ENCODE measurements at places on chromosomes 11 and 22.

- no peak for DNase-seq
These were observed 56.8 kb upstream of the FGF3 start for GRCh38 chr11:69876013-69876412.

DNA sequence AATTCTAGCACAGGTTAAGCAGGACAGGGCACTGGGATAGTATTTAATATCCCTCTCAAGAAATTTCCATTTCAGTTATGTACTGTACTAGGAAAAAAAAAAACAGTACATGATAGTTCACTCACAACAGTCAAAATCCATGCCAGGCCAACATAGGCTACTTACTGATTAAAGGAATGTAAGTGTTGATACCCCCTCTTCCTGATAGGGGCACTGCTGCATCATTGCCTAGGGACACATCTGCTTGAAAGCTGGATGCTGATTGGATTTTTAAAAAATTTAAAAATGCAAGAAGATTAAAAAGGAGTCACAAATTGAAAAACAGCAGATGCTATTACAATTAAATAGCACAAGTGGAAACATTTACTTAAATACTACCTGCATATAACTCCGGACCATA is 43.4 kb downstream of the APOL5 start:
- no peak for DNase-seq

GRCh38 chr11:118142809-118143208 is 9.8 kb downstream of the SCN4B start:
- no peak for DNase-seq

DNA sequence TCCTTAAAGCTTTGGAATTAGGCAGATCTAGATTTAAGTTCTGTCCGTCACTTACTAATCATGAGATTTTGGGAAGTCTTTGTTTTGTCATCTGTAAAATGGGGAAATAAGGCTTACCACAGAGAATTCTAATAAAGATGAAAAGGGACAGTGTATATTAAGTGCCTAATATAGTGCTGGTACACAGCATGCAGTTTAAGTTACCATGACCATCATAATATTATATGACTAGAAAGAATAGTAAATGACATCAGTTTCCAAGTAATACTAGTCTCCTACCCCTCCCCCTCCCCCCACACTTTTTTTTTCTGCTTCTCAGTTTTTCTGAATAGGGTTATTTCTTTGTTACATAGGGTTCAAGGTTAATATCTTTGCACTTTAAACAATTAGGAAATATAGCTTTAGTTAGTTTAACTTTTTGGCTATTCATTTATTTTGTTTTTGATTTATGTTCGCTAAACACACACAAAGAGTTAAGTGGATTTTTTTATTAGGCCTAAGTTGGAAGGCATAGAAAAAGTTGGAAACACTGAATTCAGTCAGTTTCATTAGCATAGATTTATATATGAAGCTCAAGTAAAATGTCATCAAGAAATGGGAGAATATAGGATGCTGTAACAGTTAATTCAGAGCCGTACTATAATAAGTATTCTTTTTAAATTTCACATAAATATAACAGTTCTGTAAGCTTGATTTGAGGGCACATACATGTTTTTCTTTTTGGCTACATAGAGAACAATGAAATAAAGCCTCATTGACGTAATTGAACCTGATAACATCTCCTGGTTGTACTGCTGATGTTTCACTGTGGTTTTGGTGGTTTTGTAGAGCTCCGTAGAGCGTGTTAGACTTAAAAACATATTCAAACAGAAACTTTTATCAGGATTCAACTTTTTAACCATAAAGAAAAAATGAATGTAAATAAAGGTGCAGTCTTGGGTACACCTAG is 121.2 kb downstream of the PDE3B start:
- no peak for DNase-seq

GRCh38 chr22:36384766-36385481 is 2.8 kb downstream of the MYH9 start:
- DNase-seq: no peak

DNA sequence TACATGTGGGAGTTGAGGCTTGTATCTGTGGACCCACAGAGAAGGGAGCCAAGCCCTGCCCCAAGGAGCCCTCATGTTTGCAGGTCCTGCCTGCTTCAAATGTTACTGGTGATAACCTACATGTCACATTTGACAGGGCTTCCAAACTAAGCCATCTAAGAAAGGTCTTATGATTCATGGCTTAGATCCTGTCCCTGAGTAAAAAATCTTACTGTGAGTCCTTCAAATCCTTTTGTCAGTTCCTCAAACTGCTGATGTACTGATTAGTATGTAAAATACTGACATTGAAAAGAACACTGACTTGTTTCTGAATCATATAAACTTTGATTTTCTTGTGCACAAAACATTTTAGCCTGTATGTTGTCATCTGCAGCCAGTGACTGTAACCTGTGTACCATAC is 1.0 kb upstream of the PANX1 start:
- DNase-seq: no peak

- no peak for DNase-seq
These were observed 47.8 kb upstream of the SERPIND1 start for GRCh38 chr22:20725987-20726558.

DNA sequence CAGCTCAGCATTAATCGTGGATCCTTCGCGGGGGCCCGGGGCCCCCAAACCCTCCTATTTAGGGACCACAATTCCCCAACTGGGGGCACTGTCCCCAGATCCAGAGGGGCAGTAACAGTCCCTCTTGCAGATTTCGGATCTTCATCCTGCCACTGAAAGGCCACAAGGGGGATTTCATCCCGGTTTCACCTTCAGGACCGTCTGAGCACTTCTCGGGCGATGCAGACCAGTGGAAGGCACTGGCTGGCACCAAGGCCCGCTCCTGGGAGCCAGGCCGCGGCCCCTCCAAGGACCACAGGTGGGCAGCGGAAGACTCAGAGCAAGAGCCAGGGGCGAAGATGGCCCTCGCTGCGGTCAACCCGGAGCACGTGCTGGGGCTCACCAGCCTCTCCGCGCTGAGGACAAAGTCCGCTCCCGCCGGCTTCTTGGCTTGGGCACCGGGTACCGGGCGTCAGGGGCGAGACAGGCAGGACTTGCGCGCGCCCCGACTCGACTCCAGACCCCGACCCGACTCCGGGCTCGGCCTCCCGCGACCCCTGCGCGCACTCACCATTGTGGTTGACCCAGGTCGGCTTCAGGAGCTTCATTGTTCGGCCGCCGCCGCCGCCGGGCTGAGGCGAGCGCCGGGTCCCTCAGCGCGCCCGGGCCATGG is 517 bp downstream of the HIRA start:
- DNase-seq: no peak

- peak; percentile 70 for DNase-seq
These were observed at the start of gene ATXN10 for GRCh38 chr22:45671783-45672563. TSS of gene ATXN10 (plus strand) at chr22:45671834. CDS start at chr22:45672064, 230 bp downstream.

DNA sequence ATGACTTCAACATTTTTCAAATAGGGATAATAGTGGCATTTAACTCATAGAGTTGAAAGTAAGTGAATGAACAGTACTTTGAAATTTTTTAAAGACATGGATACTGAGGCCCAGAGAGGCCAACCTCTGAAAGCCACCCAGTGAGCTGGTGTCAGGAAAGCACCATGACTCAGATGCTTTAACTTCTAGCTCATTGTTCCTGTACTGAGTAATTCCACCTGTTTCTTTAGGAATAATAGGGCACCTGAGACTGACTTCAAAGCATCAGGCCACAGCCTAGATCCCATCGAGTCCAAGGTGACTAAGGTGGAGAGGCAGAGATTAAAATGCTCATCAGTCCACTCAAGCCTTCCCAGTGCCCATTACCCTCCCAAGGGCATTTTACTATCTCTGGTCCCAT is 491.8 kb upstream of the TENM4 start:
- no peak for DNase-seq

GRCh38 chr22:48138855-48139254 is 1376.4 kb downstream of the TBC1D22A start:
- no peak for DNase-seq

- no peak for DNase-seq
These were observed 87.2 kb upstream of the GRIK4 start for GRCh38 chr11:120424185-120424969.

GRCh38 chr11:16262645-16262955 is 93.7 kb downstream of the SOX6 start:
- DNase-seq: no peak

GRCh38 chr11:126765196-126765595 is 235.4 kb downstream of the KIRREL3 start:
- DNase-seq: no peak

DNA sequence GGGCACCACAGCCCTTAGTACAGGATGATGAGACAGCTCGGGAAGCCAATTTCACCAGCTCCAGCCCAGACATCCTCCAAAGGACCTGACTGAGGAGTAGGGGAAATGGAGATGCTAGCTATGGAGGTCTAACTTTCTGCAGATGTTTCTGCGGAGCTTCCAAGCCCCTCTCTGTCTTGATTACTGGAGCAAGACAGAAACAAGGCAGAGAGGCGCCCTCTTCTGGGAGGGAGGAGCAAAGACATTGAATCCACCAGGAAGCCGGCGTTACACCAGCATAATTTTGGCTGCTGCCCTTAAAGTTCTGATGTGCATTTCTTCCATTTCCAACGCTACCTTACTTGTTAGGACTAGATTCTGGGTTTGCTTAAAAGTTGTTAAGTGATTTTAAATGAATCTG is 107.3 kb upstream of the HSD17B12 start:
- no peak for DNase-seq

- no peak for DNase-seq
These were observed 64.5 kb downstream of the CEP164 start for GRCh38 chr11:117392001-117392690.

GRCh38 chr22:30326255-30326705 is 461 bp downstream of the TBC1D10A start:
- DNase-seq: no peak

- no peak for DNase-seq
These were observed 38.6 kb upstream of the CARS1 start for GRCh38 chr11:3095712-3096361.

GRCh38 chr11:120565466-120566155 is 54.1 kb downstream of the GRIK4 start:
- no peak for DNase-seq

GRCh38 chr11:67062526-67063373 is 6.1 kb downstream of the RHOD start:
- no peak for DNase-seq

DNA sequence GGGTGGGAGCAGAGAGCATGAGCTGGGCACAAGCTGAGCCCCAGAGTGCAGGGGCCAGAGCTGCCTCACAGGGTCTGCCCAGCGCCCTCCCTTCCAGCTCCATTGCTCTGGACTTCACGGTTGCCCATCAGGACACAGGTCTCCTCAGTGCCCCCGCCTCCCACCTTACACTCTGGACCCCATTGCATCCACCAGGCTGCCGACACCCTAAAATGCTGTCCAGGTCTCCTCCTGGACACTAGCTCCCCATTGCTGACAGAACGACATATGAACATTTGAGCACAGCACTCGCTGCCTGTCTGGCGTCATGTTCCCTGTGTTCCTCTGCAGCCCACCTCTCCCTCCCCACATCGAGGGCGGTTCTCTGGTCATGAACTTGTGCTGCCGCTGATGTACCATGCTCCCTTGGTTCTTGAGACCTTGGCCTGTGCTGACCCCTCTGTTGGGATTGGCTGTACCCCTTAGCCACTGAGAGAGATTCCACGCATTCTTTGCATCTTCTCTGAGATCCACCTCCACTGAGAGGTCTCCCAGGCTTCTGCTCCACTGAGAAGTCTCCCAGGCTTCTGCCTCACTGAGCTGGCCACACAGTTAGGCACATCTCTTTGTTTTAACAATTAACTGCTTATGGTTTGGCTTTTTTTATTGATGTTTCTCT is 34.2 kb upstream of the NECTIN1 start:
- no peak for DNase-seq

DNA sequence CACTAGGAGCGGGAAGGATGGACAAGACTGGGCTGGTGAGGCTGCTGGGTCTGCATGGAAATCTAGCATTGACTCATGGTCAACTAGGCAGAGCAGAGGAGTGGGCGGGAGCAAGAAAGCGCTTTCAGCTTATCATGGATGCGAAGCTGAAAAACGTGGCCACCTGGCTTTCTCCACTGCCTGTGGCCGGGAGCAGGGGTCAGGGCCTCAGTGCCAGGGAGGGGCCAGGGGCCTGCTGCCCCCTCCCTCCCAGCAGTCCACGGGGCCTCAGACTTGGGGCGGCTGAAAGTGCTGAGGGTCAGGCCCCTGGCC is 45.5 kb downstream of the ALX4 start:
- DNase-seq: no peak

DNA sequence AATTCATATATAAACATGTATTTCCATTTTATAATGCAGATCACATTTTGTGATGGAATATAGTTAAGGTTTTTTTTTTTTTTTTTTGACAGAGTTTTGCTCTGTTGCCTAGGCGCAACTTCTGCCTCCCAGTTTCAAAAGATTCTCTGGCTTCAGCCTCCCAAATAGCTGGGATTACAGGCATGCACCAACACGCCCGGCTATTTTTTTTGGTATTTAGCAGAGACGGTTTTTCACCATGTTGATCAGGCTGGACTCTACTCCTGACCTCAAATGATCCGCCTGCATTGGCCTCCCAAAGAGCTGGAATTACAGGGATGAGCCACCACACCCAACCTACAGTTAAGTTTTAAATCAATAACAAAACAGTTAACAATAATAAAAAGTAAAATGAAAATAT is 18.8 kb downstream of the XKR3 start:
- DNase-seq: no peak

GRCh38 chr11:114073828-114074381 is 14.4 kb downstream of the ZBTB16 start:
- no peak for DNase-seq

GRCh38 chr11:78883506-78883905 is 308.8 kb upstream of the NARS2 start:
- DNase-seq: no peak

DNA sequence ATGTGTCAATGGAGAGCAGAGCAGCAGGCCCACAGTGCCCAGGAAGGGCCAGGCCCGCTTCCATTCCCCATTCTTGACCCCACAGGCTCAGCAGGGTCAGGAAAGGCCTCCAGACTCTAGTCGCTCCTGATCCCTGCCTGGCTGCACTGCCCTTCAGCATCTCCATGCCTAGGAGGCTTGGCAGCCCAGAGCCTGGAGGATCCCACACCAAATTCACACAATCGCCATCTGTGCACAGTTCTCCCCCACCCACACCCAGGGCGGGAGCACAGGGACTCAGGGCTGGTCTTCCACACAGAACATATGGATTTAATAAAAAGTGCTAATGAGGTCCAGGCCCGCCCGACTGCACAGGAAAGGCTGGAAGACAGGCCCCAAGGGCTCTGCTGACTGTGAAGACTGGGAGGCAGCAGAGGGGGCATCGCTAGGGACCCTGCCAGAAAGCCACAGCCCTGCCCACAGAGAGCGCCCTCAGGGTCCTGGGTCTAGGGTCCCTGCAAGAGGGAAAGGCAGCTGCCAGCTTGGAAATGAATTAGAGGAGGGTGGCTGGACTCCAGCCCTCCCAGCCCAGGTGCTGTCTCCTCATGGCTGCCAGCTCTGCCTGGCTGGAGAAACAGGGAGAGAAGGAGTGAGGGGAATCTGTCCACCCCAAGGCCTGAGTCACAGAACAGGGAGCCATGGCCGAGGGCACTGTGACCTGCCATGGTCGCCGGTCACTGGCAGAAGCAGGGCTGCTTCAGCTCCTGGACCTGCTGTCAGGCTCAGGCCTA is 39.7 kb downstream of the DKK3 start:
- DNase-seq: no peak

- DNase-seq: no peak
These were observed 1.2 kb downstream of the BIRC3 start for GRCh38 chr11:102318469-102318868.

Data from amygdala (tissue), 56 donors.